ENCODE measurements at places on chromosomes 11 and 22. TPM values are rescaled to one million over a fixed set of nuclear protein-coding genes. Genes with fewer than 3 reads are reported as not detected.

Gene RIMBP3B
- not detected for polyA plus RNA-seq

Gene SLC5A12
- polyA plus RNA-seq, result 36.5 TPM

Gene MIOX
- polyA plus RNA-seq, result not detected

- no peak for DNase-seq
These were observed 4.4 kb downstream of the PGGHG start for GRCh38 chr11:293271-293851.

DNA sequence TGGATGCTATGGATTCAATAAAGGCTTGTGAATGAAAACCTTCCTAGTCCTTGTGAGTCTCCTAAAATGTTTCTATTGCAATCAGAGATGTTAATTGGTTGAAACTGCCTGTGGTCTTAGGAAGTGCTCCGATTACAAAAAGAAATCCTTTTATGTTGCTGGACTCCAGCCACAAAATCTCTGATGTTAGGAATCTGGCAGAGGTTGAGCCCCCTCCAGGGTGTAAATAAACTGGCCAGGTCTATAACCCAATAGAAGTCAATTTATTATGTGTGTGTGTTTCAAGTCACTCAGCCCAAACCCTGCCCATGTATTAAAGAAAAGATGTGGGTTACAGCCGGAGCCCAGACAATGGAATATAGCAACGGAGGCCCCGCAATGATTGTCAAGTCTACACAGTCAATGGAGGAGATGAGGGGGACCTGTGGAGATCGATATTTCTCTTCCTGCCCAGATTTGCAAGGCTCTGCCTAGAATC is 218.1 kb upstream of the SORL1-AS1 start:
- DNase-seq, result no peak

DNA sequence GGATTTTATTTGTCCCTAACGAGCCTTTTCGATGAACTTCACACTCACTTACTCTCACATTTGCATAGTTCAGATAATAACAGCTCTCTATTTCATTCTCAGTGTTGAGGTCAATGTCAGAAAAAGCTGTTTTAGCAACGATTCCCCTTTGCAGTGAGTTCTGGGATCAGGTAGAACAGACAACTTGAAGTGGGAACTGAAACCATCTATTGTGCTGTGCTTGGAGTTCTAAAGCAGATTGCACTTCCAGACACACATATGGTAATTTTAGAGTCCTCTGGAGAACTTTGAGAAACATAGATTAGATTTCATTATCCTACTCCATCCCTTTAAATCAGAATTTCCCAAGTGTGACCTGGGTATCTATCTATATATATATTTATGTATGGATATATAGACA is 124.6 kb upstream of the BLID start:
- DNase-seq, result no peak

Data from small intestine (tissue), 16 donors.